ENCODE measurements at places on chromosomes 16 and 17.

DNA sequence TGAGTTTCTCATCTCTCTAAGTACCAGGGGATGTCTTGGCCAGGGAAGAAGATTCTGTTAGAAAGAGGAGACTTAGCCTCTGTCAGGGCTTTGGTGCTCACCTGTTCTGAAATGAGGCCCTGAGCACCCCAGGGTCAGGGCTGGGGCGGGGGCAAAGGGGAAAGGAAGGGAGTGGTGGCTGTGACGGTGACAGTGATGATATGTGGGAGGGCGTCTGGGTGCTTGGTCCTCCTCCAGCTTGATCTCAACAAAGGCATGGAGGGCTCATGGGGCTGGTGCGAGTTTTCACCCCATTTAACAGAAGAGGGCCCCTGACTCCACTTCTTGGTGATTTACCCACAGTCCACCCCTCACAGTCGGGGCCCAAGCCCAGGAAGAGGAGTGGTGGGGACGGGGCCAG, 15.1 kb downstream of the SOX8 start:
- no peak for DNase-seq

DNA sequence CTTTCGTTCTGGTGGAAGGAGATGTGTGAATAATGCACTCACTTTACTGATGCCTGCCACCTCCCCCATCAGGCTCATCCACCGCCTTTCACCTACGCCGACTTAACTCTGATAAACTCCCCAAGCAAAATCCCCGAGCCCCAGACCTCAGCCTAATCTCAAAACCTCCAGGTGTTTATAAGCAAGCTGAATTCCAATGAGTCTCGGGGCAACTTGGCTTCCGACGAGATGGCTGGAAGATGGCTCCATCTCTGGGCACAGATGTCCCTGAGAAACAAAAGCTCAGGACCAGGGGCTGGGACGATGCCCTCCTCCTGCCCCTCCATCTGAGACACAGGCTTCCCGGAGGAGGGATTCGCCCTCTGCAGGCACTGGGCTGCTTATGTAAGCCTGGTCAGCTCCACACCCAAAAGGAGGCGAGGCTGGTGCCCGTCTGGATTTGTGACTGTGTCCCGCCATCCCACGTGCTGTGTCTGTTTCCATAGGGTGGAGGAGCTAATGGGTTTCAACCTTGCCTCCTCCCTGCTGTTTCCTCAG, 386.4 kb upstream of the TNRC6C start:
- DNase-seq: no peak

- DNase-seq: no peak
These were observed 76.0 kb downstream of the WIPI1 start for GRCh38 chr17:68381076-68381900.

DNA sequence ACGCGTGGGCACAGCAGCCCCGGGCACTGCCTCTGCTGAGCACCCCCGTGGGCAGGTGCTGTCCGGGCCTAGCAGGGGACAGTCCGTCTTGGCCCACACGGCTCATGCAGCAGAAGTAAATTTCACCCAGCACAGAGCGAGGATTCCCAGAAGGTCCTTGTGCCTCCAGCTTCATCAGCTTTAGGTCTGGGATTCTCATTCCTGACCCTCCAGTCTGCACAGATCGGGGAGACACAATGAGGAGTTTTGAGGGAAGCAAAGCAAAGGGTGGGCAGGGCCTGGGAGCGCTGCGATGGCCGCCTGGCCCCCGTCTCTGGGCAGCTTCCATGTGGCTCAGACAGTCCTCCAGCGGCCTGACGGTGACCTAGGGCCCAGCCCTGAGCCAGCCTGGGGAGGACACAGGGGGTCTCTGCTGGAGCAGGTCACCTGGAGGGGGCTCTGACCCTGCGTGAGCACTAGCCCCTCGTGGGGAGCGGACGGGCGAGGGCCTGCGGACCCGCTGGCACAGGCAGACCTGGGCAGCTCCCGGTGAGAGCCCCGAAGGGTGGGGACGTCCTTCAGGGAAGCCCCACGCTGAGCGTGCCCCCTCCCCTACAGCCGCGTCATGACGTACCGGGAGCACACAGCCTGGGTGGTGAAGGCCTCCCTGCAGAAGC, 30.7 kb upstream of the CHMP6 start:
- no peak for DNase-seq

DNA sequence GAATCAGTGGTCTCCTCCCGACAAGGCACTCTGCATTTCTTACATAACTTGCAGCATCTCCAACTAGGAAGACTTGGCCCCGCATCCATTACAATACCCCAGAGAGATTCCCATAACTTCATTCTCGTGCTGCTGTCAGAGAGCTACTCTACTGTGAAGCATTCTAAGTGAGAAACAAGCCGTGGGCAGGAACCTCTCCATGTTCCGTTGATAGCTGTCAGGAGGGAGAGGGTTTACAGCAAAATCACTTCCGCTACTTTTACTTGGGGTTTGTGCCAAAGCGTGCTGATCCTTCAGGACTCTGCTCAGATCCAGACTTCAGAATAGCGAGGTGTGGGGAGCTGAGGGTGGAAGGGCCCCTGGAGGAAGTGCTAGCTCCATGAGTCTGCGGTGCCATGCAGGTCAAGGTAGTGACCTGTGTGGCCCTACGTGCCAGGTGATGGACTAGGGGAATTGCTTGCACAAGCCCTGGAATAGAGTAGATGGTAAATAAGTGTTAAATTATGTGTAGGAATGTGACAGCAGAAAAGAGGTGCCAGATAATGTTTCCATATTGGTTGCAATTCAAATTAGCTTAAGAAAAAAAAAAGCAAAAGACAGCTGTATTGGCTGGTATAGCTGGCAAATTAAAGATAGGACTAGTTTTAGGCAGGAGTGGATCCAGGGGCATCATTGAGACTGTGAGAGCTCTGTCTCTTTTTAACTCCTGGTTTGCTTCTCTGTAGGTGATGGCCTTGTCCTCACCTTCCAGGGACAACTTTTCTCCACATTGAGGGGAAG, 358.5 kb upstream of the ERCC4 start:
- no peak for DNase-seq

GRCh38 chr17:74192950-74193781, 10.3 kb upstream of the RPL38 start:
- DNase-seq: no peak

DNA sequence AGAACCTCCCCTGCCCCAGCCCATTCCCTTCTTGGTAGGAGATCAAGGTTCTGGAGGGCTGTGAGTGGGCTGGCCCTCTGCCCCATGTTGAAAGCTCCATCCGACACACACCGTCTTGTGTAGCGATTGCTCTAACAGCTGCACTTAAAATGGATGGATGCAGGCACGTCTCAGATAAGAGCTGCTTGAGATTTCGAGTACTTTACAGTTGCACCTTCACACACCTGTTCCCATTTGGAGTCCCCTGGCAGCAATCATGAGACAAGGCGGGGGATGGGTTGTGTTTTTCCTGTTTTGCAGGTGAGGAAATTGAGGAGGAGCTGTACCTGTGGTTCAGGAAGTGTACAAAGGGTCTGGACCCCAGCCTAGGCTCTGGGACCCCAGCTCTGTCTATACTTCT, 25.6 kb upstream of the TAC4 start:
- DNase-seq: no peak

DNA sequence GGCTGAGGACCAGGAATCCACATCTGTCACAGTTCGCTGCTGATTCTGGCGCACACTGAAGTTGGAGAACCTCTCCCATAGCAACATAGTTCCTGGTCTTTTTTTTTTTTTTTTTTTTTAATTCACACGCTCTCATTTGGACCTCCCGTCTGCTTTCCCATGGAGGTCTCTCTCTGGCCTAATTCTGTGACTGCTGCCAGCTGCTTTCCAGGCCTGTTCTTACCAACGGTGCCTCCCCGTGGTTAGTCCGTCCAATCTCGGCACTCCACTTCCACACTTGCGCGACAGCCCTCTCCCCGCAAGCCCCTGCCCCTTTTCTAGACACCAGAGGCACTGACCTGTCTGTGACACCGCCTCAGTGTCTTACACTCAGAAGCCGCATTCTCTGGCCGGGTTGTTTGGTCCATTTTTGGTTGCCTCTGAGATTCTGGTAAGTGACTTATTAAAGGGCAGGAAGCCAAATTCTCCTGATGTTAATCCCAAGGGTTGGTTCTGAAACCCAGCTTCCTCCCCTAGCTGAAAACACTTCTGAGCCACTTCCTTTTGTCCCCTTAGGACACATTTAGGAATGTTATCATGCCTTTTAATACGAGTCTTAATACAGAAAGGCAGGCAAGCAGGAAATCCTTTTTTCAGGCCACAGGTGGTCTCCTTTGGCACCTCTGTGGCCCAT, 1.1 kb upstream of the AKTIP start:
- DNase-seq: no peak

- no peak for DNase-seq
These were observed 54.9 kb upstream of the NACA2 start for GRCh38 chr17:61645920-61646319.

DNA sequence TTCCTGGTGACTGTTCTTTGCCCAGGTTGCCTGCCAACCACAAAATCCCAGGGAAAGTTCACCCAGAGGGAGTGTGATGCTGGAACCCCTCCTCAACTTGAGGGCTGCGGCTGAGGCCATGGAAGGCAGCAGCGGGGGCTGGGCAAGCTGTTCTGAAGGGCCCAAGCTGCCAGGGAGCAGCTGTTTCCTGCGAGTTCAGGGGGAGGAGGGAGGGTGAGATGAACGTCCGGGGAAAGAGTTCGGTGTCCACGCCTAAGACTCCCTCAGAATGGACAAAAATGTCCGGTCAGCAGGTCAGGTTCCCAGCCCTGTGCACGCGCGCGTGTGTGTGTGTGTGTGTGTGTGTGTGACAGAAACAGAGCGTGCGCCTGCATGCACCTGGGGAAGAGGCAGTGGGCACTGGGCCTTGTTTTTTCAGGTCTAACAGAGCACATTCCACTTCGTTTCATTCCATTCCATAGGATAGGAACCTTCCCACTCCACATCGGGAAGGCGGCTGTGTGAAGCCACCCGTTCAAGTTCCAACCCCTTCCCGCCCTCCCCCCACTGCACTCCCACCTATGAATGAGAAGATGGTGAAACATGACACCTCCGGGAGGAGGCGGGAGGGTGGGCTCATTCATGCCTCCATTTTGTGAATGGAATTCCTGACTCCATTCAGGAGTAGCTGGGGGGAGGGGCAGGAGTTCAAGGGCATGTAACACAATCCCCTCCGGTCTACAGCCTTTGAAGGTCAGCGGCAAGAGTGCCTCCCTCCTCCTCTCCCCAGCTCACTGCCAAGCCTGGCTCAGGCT, 15.7 kb downstream of the ETV4 start:
- DNase-seq: no peak

GRCh38 chr16:56332464-56333079, 92.8 kb downstream of the AMFR start:
- no peak for DNase-seq

GRCh38 chr17:44751806-44752205, 7.0 kb upstream of the ADAM11 start:
- DNase-seq: no peak

DNA sequence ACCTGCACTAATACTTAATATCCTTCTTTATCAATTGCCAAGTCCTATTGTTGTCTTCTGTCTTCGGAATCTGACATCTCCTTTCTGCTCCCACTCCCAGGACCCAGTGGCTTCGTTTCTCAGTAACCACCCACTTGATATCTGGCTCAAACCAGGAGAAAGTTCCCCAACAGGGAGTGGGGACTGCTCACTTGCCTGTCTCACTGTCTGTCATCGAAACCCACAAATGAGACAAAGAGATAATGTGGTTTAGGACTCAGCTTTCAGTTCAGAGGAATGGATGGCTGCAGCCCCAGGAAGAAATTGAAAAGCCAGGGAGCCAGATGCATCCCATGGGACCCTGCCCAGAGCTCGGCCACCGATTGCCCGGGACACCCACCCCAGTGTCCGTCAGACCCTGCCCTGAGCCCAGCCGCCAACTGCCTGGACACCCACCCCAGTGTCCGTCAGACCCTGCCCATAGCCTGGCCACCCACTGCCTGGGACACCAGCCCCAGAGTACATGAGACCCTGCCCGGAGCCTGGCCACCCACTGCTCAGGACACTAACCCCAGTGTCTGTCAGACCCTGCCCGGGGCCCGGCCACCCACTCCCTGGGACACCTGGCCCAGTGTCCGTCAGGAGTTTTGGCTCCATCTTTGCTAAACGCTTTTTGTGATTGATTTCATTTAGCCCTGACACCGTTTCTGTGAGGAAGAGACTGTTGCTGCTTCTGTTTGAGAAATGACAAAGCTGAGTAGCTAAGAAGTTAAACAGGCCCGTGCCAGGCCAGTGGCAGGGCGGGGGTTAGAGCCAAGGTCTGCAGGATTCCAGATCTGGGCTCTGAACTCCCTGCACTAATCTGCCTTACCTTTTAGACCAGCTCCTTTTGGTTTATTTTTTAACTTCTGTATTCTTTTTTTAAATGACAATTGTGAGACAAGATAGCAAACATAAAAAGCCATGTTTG, 251.4 kb downstream of the PHKB start:
- no peak for DNase-seq

DNA sequence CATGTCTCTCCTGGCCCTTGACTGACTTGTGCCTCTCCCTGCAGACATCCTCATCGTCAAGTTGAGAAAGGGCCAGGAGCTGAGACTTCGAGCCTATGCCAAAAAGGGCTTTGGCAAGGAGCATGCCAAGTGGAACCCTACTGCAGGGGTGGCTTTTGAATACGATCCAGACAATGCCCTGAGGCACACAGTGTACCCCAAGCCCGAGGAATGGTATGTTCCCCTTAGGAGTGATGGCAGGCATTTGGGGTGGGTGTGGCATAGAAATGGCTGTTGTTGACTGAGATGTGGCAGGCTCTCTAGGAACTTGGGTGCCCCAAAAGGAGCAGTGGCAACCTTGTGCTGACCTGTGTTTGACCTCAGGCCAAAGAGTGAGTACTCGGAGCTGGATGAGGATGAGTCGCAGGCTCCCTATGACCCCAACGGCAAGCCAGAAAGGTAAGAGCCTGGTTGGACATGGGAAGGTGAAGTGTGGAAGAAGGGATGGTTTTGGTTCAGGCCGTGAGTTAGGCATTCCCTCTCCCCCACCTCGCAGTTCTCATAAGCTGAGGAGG, 7.5 kb downstream of the POLR2C start:
- DNase-seq: no peak

All from SIG-M5 (cell line).